ENCODE measurements at places on chromosomes 12 and 14. TPM values are rescaled to one million over a fixed set of nuclear protein-coding genes. Genes with fewer than 3 reads are reported as not detected.

KRT74 gene
- not detected for total RNA-seq

POU6F1 gene
- 3.2 TPM for total RNA-seq

KRT7 gene
- not detected for total RNA-seq

NPFF gene
- not detected for total RNA-seq

KCNH5 gene
- total RNA-seq: not detected

DNA sequence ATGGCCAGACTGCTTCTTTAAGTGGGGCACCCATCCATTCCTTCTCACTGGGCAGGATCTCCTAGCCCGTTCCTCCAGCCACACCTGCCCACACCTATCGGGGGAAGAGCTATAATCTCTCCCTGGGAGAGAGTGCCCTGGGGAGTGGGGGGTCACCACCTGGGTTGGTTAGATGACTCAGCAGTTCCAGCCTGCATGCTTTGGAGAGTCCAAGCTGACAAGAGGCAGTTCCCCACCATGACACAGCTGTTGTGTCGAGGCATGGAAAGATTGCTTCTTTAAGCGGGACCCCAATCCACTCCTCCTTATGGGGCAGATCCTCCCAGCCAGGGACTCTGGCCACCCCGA, 52.6 kb upstream of the PPFIA2 start:
- peaks cover 9% of the 10 kb centered on the region for H3K4me1 ChIP-seq
- H3K27ac ChIP-seq: no peak overlapping the region
- no peak for DNase-seq
- H3K27me3 ChIP-seq: no peaks in the 10 kb centered on the region
- H3K4me3 ChIP-seq: no peak overlapping the region
- no peaks in the 10 kb centered on the region for H3K36me3 ChIP-seq

GRCh38 chr14:95250140-95250769, 69.5 kb downstream of the CLMN start:
- H3K27me3 ChIP-seq: no peaks in the 10 kb centered on the region
- H3K4me3 ChIP-seq: peak overlapping the region; percentile 35
- no peaks in the 10 kb centered on the region for H3K36me3 ChIP-seq
- peak overlapping the region; percentile 79 for H3K27ac ChIP-seq

GRCh38 chr12:94864987-94865386, 138.5 kb downstream of the NDUFA12 start:
- DNase-seq: no peak
- no peaks in the 10 kb centered on the region for H3K4me1 ChIP-seq
- no peaks in the 10 kb centered on the region for H3K36me3 ChIP-seq
- H3K4me3 ChIP-seq: no peak overlapping the region
- H3K27me3 ChIP-seq: no peaks in the 10 kb centered on the region

- peaks cover 8% of the 10 kb centered on the region for H3K4me1 ChIP-seq
- no peaks in the 10 kb centered on the region for H3K36me3 ChIP-seq
- H3K27me3 ChIP-seq: no peaks in the 10 kb centered on the region
- H3K27ac ChIP-seq: no peak overlapping the region
These were observed 33.2 kb upstream of the VPS37B start for GRCh38 chr12:122929148-122929538.

GRCh38 chr14:98189511-98189910, 1082.5 kb downstream of the BCL11B start:
- no peaks in the 10 kb centered on the region for H3K4me1 ChIP-seq
- H3K27ac ChIP-seq: no peak overlapping the region
- no peaks in the 10 kb centered on the region for H3K27me3 ChIP-seq
- DNase-seq: no peak
- H3K4me3 ChIP-seq: no peak overlapping the region
- H3K36me3 ChIP-seq: no peaks in the 10 kb centered on the region

- H3K36me3 ChIP-seq: no peaks in the 10 kb centered on the region
- no peak for DNase-seq
- no peaks in the 10 kb centered on the region for H3K27me3 ChIP-seq
- no peaks in the 10 kb centered on the region for H3K4me1 ChIP-seq
- no peak overlapping the region for H3K4me3 ChIP-seq
These were observed 1494.7 kb upstream of the TMEM132C start for GRCh38 chr12:126772171-126772864.

GRCh38 chr14:94904636-94905035, 134.7 kb upstream of the GSC start:
- no peak overlapping the region for H3K4me3 ChIP-seq
- no peaks in the 10 kb centered on the region for H3K36me3 ChIP-seq
- H3K4me1 ChIP-seq: no peaks in the 10 kb centered on the region
- H3K27me3 ChIP-seq: no peaks in the 10 kb centered on the region

DNA sequence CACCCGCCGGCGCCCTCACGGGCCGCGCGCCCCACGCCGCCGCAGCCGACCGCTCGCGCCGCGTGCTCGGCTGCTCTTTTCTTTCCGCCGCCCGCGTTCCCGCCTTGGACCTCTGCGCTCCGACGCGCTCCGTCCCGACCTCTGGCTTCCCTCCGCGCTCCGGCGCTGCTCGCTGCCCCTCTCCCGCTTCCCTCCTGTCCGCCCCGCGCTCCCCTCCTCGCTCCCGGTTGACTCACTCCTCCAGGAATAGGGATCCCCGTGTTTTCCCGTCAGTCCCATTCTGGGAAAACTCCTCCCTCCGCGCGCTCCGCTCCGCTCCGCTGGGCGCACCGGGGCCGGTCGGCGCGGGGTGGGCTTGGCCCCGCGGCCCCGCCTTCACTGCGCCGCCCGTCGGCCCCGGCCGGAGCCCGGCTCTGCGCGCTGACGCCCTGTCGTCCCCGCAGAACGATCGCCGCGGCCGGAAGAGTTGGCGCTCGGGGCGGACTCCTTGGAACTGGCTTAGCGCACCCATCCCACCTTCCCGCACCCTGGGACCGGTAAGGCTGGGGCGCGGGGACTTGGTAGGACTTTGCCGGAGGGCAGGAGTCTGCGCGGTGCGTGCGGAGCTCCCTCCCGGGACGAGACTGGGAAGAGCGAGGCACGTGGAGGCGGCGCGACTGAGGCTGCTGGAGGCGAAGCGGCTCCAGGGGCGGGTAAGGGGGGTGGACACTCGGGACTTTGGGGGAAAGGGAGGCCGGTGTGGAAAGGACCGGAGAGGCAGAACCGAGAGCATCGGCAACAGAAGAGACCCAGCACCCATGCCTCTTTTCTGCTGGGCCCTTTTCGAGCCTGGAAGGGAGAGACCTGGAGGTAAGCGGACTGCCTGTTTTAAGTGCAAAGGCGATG, 550 bp downstream of the TEAD4 start:
- H3K36me3 ChIP-seq: no peaks in the 10 kb centered on the region
- H3K4me1 ChIP-seq: no peaks in the 10 kb centered on the region
- H3K27me3 ChIP-seq: no peaks in the 10 kb centered on the region
- no peak for DNase-seq
- no peak overlapping the region for H3K4me3 ChIP-seq
- no peak overlapping the region for H3K27ac ChIP-seq

DNA sequence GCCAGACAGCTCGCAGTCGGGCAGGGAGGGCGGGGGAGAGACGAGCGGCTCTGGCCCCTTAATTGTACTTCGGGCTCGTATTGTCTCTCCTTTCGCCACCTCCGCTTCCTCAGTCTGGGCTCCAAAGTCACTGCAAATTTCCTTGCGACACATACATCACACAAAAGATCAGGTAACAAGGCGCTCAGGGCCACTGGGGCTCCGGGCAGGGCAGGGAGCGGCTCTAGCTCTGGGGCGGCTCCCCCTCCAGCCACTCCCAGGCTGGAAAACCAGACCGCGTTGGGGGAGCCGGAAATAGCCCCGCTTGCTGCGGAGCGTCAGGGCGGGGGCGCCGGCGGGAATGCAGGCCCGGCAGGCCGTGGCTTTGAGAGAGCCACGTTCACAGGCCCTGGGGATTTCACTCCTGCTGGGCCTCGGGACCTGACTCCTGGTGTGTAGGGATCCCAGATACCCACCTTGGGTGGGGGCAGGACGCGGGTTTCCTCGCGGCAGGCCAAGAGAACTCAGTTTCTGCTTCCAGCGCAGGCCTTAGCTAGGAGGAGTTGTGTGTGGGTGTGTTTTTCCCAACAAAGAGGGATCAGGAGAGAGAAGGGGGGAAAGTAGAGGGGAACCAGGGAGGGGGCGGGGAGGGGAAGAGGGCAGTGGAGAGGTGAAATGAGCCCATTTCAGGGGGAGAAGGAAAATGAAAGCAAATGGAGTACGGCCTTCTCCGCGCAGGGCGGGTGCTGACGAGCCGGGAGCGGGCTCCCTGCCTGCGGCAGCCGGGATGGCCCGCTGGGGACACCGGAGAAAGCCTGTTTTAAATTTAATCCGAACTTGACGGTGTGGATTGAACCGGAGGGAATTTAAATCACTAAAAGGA, 4.4 kb upstream of the HOXC9 start:
- DNase-seq: no peak
- no peak overlapping the region for H3K27ac ChIP-seq
- H3K4me1 ChIP-seq: peaks cover 14% of the 10 kb centered on the region
- H3K36me3 ChIP-seq: no peaks in the 10 kb centered on the region
- H3K27me3 ChIP-seq: no peaks in the 10 kb centered on the region
- H3K4me3 ChIP-seq: peak overlapping the region; percentile 57

GRCh38 chr12:98387444-98387843, 127.9 kb upstream of the TMPO start:
- DNase-seq: no peak
- no peaks in the 10 kb centered on the region for H3K36me3 ChIP-seq
- H3K27ac ChIP-seq: no peak overlapping the region

Measured in Karpas-422 (cell line).